NCI-H510A treated with DMSO at 0.1 percent for 48 hours (cell line): ENCODE measurements at places on chromosomes 11 and 22.

- peak; percentile 78 for DNase-seq
These were observed at the start of gene DEAF1 for GRCh38 chr11:694563-695287. DEAF1 (minus strand) TSS chr11:695222; CDS start chr11:695047, 175 bp downstream.

DNA sequence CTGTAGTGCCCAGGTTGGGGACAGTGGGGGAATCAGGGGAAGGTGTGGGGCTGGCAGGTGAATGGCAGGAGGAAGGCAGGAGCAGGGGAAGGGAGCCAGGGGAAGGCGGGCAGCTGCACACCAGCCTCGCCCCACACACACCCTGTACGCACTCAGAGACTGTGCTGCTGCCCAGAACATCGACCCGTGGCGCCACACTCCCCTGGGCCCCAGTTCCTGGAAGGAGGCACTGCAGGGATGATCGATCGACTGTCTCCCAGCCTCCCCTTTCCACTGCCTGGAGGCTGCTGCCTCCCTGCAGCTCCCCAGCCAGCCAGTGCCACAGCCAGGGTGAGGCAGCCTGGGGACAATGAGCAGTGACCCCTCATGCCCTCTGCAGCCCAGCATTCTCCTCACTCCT is 19.2 kb downstream of the PDE2A start:
- DNase-seq = no peak

- DNase-seq = no peak
These were observed 886.5 kb upstream of the LRRC4C start for GRCh38 chr11:42345933-42346332.

GRCh38 chr22:19207401-19207808 is 28.9 kb upstream of the SLC25A1 start:
- DNase-seq = no peak

GRCh38 chr11:116243991-116244390 is 528.8 kb downstream of the BUD13 start:
- no peak for DNase-seq

DNA sequence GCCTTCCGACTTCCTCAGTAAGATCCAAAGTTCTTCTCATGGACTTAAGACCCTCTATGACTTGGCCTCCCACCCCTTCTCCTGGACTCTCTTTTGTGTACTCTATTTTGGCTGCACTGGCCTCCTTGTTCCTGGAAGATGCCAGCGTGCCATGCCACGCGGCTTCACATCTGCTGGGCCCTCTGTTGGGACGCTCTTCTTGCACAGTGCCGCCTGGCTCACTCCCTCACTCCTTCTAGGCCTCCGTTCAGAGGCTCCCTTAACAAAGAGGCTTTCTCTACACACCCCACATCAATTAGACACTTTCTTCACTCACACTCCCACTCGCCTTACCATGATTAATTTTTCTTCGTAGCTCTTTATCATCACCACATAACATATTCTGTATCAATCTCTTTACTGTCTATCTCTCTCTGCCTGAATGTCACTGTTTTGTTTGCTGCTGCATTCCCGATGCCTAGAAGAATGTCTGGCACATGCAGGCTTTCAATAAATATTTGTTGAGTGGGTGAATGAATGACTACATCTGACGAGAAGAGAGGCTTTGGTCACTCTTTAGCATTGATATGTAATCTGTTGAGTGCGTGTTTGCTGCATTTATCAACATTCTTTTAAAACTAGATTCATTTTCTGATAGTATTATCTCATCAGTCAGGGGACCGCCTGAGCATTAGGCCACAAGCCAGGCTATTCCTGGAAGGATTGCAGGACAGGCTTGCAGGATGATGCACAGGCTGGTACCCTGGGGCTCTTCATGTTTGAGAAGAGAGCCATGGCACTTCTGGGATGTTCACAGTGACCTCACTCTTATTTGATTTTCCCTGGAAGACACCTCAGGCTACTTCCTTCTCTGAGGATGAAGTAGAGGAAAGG is 60.6 kb upstream of the AMPD3 start:
- no peak for DNase-seq

DNA sequence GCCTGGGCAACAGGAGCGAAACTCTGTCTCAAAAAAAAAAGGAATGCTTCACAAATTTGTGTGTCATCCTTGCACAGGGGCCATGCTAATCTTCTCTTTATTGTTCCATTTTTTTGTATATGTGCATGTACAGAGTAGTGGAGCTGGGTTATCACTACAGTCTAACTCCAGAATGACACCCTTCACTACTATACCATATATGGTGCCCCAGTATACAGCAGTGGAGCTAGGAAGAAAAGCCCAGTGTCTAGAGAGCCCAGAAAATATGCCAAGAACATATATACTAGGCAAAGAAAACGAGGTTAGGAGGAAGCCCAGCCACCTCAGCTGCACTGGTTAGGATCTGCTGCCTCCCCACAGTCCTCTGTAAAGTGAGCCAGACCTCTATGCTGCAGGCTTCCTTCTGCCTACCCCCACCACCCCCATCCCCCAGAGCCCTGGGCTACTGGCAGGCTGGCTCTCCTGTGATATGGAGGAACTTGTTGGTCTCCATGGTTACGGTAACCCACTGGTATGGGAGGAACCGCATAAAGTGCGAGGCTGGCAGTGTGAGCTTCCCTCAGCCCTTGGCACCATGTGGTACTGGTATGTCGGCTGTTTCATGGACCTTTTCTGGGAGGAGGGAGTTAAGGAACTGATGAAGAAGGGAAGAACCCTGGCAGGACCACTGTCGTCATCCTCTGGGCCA is 34.3 kb downstream of the RCOR2 start:
- DNase-seq = no peak

GRCh38 chr11:29435421-29435820 is 581.4 kb downstream of the KCNA4 start:
- DNase-seq = no peak

GRCh38 chr11:84993386-84993785 is 633.8 kb downstream of the DLG2 start:
- DNase-seq = no peak

- DNase-seq = no peak
These were observed 50.5 kb downstream of the CSNK2A3 start for GRCh38 chr11:11302565-11302964.

DNA sequence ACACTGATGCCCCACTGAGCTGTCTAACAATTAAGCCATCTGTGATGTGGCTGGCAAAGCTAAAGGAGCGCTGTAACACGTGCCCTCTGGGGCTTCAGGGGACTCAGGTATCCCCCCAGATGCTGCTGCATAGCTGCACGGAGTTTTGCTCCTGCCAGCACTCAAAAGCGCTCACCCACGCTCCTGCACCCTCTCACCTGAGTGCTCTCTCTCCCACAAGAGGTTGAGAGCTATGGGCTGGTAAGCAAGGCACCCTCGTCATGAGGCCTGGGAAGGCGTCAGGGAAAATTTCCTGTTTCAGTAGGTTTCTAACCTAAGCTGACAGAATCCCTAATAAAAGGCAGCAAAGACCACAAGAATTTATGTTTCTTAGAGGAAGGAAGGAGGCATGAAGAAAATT is 850.3 kb downstream of the OPCML start:
- DNase-seq = peak; percentile 30

GRCh38 chr22:28096161-28096560 is 177.1 kb upstream of the PITPNB start:
- no peak for DNase-seq

- DNase-seq = no peak
These were observed 18.7 kb upstream of the JHY start for GRCh38 chr11:122863704-122864326.

DNA sequence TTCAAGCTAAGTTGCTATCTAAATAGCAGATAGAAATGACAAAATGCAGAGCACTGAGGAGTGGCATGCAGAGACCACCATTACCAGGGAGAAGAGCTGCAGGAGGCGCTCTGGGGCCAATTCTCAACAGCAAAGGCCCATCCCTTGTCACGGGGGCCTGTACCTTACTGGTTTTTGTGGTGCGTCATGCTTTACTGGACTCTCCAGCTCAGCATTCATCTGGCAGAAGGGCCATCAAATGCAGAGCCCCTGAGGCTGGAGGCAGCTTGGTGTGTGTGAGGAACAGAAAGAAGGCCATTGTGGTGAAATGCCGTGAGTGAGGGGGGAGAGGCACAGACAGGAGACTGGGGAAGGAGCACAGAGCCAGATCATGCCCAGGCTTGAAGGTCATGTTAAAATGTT is 56.5 kb upstream of the NAV2 start:
- no peak for DNase-seq

DNA sequence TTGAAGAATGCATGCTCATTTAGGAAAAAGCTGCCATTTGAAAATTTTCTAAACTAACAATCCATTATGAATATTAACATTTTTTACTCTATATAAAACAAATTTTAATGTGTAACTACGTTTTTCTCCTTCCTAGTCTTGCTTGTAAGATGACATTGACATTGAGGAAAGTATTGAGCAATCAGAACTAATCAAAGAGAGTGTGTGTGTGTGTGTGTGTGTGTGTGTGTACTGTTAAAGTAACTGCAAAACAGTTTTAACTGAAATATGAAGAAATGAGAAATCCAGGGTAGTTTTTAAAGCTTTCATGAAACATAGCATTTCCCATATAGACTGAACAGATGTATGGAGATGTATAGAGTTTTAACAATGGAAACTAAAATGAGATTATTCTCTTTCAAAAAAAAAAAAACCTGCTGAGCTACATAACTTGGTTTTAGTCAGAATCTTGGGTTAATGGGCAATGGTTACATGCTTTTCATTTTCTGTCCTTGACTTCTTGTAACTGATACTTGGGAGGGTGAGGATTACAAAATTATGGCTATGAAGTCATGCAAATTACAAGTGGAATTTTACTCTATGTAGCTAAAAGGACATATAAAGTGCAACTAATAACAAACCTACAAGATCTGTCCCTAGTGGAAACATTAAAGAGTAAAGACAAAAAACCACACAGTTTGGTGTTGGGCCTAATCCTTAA is 2.0 kb downstream of the PDGFD start:
- DNase-seq = no peak

DNA sequence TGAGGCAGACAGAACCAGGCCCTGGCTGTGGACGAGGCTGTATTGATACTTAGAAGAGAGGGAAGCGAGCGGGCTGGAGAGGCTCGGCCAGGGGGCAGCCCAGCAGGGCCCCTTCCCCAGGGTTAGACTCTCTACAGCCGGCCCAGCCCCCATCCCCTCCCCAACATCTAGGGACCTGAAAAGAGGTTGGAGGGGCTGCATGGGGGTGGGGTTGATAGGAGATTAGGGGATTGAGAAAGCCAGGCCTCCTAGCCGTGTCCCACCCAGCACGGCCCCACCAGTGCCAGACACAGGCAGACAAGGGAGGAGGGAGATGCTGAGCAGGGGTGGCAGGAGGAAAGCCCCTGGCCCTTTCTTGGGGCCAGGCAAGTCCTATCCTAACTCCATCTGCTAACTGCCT is 5.7 kb downstream of the LSP1 start:
- DNase-seq = no peak

DNA sequence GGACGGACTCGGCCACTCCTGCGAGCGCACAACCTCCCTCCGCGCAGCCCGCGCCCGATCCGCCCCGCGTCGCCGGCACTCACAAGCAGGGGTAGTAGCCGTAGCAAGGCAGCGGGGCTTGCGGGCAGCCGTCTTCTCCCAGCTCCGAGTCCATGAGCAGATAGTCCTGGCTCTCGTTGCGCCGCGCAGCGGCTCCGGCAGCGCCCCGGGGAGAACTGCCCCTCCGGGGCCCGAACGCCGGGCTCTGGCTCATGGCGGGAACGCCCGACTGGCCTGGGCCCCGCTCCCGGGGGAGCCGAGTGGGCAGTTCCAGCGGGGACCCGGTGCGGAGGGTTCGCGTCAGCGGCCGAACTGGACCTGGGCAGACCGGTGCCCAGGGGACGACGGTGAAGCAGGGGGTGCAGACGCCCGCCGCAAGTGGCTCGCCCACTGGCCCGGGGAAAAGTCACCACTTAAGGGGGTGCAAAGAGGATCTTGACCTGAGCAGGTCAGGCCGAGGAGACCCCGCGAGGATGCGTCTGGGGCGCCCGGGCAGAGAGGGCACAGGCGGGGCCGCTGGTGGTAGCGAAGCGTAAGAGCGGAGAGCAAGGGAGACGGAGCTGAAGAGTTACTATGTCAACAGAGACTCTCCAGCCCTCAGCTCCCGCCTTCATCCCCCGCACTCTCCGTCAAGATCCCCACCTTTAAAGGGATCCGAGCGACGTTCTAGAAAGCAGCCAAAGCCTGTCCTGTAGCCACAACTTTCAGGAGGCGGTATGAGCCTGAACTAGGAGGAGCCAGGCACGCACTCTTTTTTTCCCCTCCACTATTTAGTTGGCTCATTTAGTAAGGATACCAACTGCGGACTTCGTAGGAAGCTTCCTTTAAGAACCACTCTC is at the start of gene TRPC6:
Gene TRPC6, minus strand, starts transcription at position 757 of the 878 bp plus-strand sequence. Its CDS starts 504 bp downstream, at position 253.
- DNase-seq = peak; percentile 2

- peak; percentile 69 for DNase-seq
These were observed 1.6 kb downstream of the NCAM1 start for GRCh38 chr11:112962579-112963367.

DNA sequence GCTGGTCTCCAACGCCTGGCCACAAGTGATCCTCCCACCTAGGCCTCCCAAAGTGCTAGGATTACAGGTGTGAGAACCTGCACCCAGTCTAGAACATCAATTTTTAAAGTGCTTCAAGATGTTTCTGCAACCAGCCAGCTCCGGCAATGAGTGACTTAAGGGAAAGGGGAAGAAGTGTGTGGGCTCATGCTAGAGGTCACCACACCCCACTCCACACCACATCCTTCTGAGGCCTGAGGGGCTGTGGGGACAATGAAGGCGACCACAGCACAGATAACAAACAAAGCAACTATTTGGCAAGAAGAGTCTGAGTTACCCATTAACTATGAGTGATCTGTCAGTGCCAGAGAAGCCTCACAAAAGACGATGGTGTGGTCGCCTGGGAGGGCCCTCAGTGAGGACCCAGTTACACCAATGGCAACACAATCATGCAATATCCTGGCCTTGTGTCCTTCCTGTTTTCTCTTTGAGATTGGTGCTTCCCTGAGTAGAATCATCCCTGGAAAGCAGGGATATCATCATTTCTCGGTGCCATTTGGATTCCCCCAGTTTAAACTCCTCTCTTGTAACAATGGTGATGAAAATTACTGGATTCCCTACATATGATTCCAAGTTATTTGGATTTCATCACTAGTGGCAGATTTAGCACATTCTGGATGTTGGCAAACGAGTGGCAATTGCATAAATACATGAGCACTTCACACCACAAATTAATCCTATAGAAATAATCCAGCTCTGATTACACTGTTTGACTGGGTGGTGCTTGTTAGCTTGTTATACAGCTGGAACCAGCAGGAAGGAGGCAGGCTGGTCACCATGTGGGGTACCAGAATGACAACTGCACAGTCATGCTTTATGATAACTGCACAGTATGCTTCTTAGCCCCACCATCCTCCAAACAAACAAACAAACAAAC is 18.4 kb downstream of the ABTB2 start:
- peak; percentile 11 for DNase-seq

GRCh38 chr22:37985751-37986281 is 1.5 kb upstream of the SOX10 start:
- DNase-seq = no peak

DNA sequence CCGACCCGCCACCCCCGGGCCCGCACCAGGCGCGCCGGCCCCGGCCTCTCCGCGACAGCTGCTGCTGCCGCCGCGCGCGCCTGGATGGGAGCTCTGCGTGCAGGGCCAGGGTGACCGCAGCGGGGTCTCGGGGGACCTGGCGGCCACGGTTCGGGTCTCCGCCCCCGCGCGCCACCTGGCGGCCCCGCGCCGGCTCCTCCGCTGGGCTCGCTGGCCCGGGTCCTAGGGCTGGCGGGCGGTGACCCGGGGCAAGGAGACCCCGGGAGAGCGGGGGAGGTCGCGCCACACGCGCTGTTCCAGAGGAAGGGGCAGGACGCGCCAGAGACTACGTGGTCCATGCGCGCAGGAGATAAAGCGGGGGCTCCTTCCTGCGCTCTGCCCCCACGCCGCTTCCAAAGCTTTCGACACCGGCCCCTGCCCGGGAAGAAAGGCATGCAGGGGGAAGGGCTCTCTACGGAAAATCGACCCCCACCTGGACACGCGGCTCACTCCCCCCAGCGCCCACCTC is 562 bp downstream of the SHANK2 start:
- DNase-seq = no peak

GRCh38 chr11:75281469-75282095 is 41.0 kb downstream of the TPBGL start:
- DNase-seq = no peak
